IMR-90 (cell line): ENCODE measurements at places on chromosomes 13 and 19. TPM values are rescaled to one million over a fixed set of nuclear protein-coding genes. Genes with fewer than 3 reads are reported as not detected.

- DNase-seq, result no peak
Measured at GRCh38 chr13:101139081-101139480, 277.2 kb downstream of the NALCN start.

GRCh38 chr13:60226507-60226906, 62.8 kb upstream of the DIAPH3 start:
- DNase-seq, result peak; percentile 47

DNA sequence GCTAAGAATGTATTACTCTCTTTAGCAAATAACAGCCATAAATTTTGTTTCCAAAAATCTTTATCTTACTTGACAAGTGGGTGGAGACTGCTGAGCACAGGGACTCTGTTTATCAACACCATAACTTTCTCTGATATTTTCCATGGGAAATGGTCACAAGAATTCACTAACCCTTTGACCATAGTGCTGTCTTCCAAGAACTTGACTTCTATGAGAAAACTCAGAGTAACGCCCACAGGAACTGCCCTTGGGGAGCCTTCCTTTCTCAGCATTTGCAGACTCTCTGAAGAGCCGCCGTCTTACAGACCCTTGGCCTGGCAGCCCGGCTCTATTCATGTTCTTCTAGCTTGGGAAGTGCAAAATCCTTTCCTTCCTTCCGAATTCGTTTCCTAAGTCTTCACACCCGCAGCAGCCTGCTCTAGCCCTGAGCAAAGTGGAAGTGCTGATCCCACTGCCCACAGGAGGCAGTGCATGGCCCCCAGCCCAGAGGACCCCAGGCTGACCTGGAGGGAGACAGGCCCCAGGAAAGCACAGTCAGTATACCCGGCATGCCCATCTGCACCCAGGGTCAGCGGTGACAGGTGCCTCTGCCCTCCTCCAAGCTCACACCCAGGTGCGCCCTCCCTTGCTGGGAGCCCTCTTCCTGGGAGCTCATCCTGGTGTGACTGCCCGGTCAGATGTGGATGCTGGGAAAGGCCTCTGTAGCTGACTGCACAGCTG, 10.2 kb downstream of the GAS6 start:
- peak; percentile 44 for DNase-seq

GRCh38 chr13:47298506-47298905, 401.7 kb upstream of the HTR2A start:
- DNase-seq, result peak; percentile 4

DNA sequence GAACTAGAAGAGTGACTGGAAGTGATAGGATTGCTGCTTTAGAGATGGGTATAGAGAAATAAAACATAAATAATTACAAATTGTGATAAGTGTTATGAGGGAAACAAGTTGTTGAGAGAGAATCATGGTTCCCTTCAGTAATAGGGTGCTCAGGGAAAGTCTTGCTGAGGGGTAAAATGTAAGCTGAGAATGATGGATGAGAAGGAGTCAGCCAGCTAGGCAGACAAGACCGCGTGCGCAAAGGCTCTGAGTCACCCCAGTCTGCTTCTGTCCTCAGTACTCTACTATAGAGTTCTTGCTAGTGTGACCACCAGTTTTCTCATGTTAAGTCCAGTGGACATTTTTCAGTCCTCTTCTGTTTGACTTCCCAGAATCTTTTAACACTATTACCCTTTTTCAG, 39.5 kb downstream of the PCCA start:
- DNase-seq, result peak; percentile 92

DNA sequence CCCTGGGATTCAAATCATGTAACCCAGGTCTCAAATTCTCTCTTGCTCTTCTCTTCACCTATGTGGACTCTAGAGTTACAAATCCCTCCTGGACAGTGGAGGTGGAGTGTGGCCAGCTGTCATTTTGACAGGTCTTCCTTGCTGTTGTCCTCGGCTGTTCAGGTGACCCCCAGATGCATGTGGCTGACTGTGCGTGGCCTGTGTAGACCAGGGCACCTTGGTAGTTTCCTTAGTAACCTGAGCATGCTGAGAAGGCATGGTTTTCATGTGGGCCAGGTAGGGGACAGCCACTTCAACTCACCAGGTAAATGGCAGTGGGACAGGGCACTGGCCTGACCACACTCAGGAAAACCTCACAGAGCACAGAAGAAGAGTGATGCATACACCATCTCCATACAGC, 155.0 kb upstream of the TSHZ3 start:
- DNase-seq, result no peak

GRCh38 chr19:38404858-38405257, 2.0 kb downstream of the FAM98C start:
- DNase-seq, result no peak

DNA sequence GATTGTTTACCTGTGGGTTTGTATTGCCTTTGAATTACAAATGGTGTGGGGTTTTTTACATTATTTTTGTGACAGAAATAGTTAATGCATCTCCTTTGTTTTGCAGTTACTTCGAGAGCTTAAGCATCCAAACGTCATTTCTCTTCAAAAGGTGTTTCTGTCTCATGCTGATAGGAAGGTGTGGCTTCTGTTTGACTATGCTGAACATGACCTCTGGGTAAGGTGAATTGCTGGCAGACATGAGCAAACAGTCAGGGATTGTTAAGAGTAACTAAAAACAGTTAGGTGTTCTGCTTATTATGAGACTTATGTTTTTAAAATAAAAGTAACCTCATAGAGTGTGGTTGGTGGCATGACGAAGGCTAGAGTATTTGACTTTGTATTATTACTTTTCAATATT, 95.0 kb downstream of the CDK8 start:
- no peak for DNase-seq

DNA sequence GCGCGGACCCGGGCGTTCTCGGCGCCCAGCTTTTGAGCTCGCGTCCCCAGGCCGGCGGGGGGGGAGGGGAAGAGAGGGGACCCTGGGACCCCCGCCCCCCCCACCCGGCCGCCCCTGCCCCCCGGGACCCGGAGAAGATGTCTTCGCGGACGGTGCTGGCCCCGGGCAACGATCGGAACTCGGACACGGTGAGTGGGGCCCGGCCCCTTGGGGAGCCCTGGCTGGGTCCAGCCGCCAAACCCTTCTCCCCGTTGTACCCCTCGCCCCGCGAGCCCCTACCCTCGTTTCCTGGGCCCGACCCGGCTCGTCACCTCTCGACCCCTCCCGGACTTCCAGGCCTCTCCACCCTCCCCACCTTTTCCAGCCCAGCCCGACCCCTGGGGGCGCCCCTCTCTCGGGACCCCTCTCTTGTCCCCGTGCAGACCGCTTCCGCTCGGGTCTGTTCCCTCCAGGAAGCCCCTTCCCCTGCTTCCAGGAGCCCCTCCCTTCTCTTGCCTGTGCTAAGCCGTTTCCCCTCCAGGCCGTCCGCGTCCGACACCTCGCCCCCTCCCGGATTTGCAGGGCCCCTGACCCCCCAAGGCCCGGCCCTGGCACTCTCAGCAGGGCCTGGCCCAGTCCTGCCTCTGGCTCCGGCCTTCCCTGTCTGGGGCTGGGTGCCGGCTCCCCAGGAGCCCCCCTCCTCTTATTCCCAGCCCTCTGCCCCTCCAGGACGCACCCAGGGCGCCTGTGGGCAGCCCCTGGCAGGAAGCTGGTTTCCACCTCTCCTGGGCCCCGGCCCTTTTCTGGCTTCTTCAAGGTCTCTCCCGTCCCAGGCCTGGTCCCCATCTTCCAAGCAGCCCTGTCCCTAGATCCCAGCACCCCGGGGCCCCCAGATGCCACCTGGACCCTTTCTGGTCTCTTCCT, 632 bp downstream of the MARK4 start:
- DNase-seq, result no peak

GRCh38 chr13:42836930-42837690, 55.7 kb downstream of the FAM216B start:
- peak; percentile 51 for DNase-seq

- no peak for DNase-seq
Measured at GRCh38 chr13:33794576-33794975, 23.4 kb upstream of the RFC3 start.

DNA sequence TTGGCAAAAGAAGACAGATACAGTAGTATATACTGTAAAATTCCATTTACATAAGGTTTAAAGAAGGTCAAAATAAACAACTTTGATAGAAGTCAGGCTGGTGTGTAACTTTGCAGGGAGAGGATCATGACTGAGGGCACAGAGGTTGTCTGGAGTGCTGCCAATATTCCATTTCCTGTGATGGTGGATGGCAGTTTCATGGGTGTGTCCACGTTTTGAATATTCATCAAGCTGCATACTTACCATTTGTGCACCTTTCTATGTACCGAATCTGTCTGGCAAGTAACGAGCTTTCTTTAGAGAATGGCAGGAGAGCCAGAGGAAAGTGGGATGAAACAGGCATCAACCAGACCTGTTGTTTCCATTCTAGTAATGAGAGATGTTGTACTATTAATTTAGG, 420.5 kb upstream of the HTR2A start:
- DNase-seq, result no peak

GRCh38 chr19:12799742-12800465, 1.7 kb downstream of the PRDX2 start:
- DNase-seq, result no peak

DNA sequence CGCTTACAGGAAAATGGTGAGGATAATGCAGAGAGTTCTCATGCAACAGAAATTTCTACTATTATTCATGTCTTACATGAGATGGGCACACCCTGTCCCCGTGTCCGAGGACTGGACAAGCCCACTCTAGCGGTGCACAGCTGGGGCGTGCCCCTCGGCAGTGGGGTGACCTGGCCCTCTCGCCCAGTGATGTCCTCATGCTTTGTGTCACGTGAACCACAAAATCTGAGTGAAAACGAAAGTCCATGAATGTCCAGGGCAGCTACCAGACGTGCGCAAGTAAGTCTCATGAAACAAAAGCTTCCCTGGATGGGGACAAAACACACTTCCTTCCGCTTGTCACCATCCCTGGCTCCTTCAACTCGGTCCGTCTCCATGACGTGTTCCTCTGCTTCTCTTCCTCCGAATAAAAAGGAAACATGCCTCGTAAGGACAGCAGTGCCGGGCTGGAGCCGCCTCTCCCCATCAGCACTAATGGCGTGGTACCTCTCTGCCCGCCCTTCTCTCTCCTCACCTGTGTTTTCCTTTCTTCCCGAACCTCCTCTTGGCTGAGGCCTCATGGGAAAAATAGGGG, 45.6 kb downstream of the ANKRD10 start:
- no peak for DNase-seq

DNA sequence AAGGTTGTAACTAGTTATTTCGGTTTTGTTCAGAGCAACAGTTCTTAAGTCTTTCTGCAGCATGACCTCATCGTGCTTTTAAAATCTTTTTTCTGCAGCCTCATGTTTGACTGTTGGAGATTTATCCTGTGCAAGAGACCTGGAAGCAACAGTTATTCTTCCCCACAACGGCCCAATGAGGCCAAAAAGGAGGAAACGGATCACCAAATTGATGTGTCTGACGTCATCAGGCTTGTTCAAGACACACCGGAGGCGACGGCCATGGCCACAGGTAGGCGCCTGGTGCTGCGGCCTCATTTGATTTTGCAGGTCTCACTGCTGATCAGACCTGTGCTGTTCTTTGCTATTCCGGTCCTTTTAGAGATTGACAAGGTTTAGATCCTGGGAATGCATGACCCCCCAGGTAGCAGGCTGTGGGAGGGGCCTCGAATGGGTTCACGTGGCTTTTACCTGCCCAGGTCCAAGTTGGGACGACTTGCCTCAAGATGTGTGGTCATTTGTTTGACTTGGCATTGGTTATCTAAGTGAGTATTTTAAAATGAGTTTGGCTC, 66.8 kb upstream of the MCF2L start:
- no peak for DNase-seq

DNA sequence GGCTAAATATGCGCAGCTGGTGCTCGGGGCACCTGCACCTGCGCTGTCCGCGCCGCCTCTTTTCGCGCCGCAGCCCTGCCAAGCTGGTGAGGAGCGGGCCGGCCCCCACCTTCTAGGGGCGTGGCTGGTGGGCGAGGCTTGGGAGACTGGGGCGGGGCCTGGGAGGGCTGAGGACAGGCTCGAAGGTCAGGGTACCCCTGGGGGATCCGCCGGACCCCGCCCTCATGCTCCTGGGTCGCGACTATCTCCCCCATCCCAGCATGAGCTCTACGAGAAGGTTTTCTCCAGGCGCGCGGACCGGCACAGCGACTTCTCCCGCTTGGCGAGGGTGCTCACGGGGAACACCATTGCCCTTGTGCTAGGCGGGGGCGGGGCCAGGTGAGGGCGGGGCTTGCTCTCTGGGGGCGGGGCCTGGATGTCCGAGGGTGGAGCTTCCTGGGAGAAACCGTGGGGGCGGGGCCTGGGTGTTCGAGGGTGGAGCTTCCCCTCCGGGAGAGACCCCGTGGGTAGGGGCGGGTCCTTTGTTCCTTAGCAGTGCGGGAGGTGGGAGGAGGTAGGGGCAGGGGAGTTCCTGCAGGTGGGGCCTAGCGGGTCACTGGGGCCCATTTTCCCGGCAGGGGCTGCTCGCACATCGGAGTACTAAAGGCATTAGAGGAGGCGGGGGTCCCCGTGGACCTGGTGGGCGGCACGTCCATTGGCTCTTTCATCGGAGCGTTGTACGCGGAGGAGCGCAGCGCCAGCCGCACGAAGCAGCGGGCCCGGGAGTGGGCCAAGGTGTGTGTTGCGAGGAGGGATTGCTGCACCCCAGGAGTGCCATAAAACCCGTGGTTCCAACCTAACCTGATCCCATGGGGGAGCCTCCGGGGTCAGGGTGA, 19.7 kb downstream of the PNPLA6 start:
- no peak for DNase-seq

DNA sequence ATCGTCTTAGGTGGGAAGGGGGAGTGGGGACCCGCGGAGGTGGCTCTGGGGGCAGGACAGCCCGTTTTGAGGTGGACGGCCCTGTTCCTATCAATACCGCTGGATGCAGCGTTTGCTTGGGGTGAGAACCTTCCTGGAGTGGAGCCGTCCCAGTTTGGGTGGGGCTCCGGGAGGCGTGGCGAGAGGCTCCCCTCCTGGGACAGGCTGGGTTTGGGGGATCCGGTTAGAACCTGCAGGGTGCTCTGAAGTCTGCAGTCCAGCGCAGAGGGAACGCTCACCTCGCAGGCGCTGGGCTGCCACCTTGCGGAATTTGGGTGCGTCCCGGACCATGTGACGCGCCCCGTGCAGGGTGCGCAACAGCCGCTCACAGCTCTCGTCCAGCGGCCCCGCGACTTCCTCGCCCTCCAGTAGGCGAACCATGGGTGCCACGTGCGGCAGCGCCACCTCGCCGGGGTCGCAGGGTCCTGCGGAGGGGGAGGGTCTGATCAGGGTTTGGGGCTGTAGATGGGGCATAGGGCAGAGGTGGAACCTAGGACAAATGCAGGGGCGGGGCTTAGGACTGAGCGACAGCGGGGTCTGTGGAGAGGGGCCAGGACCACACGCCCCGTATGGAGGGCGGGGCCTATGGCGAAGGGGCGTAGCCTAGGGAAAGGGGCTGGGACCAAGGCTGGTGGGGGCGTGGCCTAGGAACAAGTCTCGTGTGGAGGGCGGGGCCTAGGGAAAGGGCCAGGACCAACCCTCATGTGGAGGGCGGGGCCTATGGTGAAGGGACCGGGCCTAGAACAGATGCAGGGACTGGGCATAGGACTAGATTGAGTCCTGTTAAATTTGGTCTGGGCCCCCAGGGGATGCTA, 13.8 kb downstream of the SH2D3A start:
- peak; percentile 15 for DNase-seq

The PRRG2 gene
- total RNA-seq, result under 0.01 and 0.54 TPM in 2 replicates

The UGGT2 gene
- total RNA-seq, result 40.1 and 63.9 TPM in 2 replicates

The ZNF724 gene
- total RNA-seq, result 18.3 and 20.1 TPM in 2 replicates

The ZNF100 gene
- total RNA-seq, result 5.9 and 6.7 TPM in 2 replicates

The DNAJC15 gene
- total RNA-seq, result 7.0 and 12.5 TPM in 2 replicates

The SLC17A7 gene
- total RNA-seq, result not detected in 2 replicates

The CLEC17A gene
- total RNA-seq, result not detected in 2 replicates

The IGFL1 gene
- total RNA-seq, result not detected in 2 replicates

The F2RL3 gene
- not detected in 2 replicates for total RNA-seq

The CGB3 gene
- total RNA-seq, result not detected in 2 replicates

The ZNF296 gene
- not detected in 2 replicates for total RNA-seq

The CABP5 gene
- total RNA-seq, result not detected in 2 replicates

The SYNE4 gene
- not detected in 2 replicates for total RNA-seq
